ENCODE measurements at places on chromosomes 2 and 18.
A peak's percentile ranks its signal among the peaks of the same experiment; 100 is the strongest.

DNA sequence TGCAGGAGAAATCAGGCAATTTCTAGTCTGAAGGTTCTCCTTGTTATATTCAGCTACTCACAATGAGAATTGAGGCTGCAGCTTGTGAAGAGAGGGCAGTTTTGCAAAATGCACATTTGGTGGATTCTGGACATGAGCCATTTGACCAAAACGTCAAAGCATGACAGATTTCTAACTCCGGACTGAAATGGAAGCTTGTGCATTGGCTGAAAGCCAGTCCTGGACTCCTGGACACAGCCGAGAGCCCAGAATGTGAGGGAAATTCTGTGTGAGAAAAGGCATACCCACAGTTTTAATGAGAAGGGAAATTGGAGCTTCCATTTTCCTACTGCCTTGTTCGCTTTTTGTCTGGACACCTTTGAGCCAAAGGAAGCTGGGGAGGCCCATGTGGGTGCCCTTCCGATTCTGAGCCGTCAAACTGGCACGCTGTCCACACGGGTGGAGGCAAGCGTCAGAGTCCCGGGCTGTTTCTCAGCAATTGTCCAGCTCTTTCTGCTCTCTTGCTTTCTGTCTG lies 23.7 kb upstream of the ROCK2 start:
- DNase-seq = no peak

DNA sequence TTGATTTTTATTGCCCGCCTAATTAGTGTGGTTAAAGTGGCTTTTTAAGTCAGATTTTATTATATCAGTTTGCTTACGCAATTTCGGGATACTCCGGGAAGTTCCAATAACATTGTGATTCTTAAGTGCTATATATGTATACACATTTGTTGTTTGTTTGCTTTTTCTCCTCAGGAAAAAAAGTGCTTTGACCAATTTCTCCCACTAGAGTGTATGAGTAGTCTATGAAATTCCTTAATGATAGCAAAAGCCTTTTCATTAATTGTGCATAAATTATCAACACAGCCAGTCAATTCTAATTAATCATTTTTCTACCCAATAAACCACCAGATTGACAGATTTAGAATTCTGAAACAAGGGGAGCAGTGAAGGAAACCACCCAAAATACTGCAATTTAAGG lies 172.2 kb downstream of the DPP10 start:
- no peak for DNase-seq

GRCh38 chr18:3706279-3707097 lies 256.5 kb downstream of the TGIF1 start:
- no peak for DNase-seq

- no peak for DNase-seq
Measured at GRCh38 chr2:146572598-146572997, 1272.2 kb upstream of the ACVR2A start.

GRCh38 chr18:31612124-31612523 lies 20.4 kb downstream of the TTR start:
- no peak for DNase-seq

DNA sequence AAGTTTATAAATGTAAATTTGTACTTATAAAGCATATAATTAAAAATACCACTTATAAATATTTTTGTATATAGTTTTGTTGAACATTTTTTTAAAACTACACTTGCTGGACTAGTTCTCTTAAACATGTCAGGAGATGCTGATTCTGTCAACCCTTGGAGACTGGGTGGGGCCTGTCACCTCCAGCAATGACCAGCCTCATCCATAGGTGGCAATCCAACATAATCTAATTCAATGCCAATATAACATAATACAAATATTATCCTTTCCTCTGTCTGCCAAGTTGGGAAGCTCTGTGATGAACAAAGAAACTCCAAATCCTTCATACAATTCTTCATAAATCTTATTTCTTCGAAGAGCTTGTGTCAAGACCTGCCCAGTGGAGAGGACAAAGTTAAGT lies 140.4 kb downstream of the RBMS1 start:
- DNase-seq = no peak

DNA sequence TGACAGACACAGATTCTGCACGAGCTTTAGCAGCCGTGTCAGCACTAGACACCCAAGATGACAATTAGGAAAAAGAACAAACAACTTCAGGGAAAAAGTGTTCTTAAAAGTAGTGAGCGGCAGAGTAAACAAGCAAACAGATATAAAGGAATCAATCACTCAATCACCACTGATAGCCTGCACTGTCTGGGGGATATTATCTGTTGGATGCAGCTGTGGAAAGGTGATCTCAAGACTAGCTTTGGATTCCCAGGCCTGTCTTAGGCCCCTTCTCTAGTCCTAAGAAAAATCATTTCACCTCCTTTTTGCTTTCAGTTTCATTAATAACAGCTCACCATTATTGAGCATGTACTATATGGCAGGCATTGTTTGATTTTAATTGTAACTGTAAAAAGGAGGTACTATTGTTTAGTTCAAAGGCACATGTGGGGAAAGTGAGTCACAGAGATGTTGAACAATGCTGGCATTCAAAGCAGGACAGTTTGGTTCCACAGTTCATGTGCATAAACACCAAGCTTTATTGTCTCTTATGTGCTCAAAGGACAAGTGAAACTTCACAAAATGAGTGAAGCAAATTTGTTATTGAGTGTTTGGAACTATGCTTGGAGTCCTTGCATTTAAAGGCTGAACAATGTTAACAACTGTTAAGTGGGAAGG lies 147.3 kb upstream of the TCF4 start:
- DNase-seq = no peak

DNA sequence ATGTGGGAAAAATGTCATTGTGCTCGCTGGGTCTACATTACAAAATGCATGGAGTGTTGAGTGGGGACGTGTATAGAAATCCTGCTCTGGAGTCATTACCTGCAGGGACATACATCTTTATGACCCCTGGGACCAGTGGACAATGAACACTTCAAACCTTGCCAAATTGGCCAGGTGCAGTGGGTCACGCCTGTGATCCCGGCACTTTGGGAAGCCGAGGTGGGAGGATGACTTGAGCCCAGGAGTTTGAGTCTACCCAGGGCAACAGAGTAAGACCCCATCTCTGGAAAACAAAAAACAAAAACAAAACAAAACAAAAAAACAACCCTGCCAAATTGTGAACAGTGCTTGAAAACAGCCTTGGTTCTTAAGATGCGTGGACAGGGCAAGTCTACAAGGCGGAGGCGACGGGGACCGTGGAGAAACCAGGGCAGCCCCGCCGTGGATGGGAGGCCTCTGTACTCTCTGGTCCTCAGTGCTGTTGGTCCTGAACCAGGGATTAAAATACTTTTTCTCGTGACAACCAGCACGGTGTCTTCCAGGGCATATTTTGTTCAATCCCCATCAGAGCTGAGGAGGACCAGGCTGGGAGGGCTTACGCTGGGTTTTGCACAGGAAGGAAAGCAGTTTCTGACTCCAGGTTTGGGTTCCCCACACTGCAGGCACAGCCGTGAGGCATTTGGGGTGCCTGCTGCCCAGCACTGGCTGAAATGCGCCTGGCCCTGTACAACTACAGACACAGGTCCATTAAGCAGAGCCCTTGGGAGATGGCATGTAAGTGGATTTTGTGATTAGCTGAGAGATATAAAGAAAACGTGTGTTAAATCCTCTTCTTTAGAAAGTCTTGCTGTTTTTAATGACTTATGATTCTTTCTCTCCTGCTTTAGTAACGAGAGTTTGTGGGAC lies 13.7 kb downstream of the COLEC11 start:
- DNase-seq = no peak

DNA sequence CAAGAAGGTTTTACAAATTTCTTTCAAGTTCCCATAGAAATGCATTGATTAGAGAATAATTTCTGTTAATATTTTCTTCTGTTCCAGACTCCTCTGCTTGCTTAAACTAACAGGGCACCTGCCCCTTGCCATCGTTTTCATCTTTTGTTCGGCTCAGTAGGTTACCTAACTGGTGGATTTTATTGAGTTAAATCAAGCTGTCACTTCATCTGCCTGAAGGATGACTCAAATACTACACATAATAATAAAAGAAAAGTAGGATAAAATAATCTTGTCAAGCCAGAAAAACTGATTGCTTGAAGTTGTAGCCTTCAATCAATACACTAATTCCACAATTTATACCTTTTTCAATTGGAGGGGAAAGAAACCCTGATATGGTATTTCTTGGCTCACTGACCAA lies 234.0 kb downstream of the NR4A2 start:
- DNase-seq = peak; percentile 30

DNA sequence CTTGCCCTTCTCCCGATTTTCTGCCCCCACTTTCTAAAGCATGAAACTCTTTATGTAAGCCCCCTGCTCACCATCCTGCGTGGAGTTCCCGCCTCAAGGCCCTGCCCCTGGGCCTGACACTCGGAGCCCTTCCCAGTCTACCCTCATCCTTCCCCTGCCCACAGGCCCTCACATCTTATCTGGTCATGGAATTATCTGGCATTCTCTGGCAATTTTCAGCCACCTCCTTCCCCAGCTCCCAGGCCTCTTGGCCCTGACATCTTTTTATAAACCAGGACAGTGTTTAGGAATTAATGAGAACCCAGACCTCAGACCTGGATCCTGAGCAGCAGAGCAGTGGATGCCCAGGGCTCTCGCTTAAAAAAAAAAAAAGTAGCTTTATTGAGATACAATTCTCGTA lies 61.7 kb downstream of the BOLA3 start:
- no peak for DNase-seq

DNA sequence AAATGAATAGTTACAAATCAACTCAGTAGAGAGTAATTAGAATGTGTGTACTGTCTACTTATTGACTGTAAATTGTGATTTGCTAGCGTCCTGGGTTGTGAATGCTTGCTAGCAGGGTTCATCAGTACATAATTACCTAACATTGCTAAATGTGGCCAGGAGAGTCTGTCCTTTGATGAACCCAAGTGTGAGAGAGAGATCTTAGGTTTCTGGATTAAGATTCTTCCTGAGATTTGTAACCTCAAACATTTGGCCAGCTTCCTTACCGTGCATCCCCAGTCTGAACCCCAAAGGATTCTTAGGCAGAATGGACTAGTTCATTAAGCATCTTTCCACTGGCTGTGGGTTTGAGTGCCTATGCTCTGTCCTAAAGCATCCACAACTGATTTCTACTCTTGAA lies 84.0 kb upstream of the ITPRID2 start:
- DNase-seq = no peak

DNA sequence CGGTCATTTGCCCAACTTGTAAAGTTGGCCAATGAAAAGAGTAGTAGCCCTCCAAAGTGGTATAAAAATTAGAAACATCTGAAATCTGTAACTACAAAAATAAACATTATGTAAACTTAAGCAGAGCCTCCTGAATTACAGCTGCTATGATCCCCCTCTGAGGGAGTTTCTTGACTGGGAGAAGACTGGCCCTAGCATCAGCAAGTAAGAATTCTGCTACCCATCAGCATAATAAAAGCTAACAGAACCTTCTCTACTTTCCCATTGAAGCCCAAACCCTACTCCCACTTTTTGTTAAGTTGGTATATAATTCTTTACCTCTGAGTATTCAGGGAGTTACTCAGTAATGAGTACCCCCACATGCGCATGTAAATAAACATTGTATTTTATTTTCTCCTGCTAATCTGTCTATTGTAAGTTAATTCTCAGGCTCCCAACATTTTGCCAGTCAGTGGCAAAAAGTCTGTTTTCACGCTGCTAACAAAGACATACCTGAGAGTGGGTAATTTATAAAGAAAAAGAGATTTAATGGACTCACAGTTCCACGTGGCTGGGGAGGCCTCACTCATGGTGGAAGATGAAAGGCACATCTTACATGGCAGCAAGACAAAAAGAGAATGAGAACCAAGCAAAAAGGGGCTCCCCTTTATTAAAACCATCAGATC lies 71.3 kb downstream of the MYL12B start:
- DNase-seq = no peak

DNA sequence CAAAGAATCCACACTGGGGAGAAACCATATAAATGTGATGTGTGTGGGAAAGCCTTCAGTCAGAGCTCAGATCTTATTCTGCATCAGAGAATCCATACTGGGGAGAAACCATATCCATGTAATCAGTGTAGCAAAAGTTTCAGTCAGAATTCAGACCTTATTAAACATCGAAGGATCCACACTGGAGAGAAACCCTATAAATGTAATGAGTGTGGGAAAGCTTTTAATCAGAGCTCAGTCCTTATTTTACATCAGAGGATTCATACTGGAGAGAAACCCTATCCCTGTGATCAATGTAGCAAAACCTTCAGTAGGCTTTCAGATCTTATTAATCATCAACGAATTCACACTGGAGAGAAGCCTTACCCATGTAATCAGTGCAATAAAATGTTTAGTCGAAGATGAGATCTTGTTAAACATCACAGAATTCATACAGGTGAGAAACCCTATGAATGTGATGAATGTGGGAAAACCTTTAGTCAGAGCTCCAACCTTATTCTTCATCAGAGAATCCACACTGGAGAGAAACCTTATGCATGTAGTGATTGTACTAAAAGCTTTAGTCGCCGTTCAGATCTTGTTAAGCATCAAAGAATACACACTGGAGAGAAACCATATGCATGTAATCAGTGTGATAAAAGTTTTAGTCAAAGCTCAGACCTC lies 16.7 kb upstream of the ZSCAN30 start:
- DNase-seq = no peak

- no peak for DNase-seq
Measured at GRCh38 chr2:105578166-105578565, 166.5 kb upstream of the NCK2 start.

- DNase-seq = no peak
Measured at GRCh38 chr18:47149457-47150028, 757 bp downstream of the HDHD2 start.

Data from NCI-H1417 treated with DMSO at 0.1 percent for 48 hours (cell line).